GDM1 (cell line): ENCODE measurements at places on chromosomes 5 and 9.

DNA sequence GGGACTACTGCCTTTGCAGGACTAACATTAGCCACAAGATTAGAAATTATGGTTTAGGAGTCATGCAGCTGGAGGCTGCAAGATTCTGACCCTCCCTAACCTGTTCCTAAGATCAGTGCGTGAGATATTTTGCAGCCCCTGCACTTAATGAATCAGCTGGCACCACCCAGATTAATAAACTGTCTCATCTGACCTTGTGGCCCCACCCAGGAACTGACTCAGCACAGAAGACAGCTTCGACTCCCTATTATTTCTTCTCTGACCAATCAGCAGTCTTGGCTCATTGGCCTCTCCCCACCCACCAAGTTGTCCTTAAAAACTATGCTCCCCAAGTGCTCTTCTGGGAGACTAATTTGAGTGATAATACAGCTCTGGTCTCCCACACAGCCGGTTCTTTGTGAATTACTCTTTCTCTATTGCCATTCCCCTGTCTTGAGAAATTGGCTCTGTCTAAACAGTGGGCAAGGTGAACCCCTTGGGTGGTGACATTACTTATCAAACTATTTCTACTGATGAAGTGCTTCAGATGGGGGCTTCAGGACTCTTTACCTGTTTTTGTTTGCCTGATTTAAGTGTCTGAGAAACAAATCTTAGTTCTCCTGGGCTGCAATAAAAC is 17.0 kb downstream of the CTSL start:
- no peak for DNase-seq

DNA sequence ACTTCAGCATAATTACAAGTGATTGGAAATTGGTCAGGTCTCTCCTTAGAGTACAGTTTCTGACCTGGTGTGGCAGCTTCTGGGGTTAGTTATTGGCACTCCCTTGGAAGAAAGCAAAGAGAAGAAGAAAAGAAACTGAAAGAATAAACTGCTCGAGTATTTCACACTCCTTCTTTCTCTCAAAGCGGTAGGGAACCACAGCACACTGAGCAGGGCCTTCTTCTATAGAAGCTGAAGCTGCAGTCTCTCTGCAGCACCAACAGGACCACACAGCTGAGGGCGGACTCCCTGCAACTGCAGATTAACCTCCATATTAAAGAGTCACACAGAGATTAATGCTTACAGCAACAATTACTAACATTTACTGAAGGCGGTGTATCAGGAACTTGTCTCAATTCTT is 152.0 kb downstream of the TRPM6 start:
- DNase-seq: no peak

DNA sequence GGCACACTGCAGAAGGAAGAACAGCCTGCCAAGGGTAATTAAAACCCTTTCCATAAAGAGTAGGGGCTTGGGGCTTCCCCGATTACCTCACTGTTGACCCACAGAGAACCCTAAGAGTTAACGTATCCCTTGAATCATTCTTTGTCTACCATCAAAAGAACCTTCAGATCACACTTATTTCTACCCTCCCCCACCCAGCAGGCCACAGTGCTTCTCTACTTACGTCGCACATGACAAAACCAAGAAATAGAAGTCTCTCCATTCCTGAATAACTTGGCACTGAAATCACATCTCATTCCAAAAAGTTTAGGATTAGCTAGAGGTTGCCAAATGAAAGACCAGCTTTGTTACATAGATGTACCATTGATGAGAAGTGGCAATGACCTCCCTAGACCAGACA is 268.7 kb upstream of the GAS1 start:
- no peak for DNase-seq

- no peak for DNase-seq
Observed at GRCh38 chr9:106936680-106937079, 73.7 kb downstream of the ZNF462 start.

GRCh38 chr9:130957451-130958203 is 18.6 kb upstream of the FIBCD1 start:
- DNase-seq: no peak

DNA sequence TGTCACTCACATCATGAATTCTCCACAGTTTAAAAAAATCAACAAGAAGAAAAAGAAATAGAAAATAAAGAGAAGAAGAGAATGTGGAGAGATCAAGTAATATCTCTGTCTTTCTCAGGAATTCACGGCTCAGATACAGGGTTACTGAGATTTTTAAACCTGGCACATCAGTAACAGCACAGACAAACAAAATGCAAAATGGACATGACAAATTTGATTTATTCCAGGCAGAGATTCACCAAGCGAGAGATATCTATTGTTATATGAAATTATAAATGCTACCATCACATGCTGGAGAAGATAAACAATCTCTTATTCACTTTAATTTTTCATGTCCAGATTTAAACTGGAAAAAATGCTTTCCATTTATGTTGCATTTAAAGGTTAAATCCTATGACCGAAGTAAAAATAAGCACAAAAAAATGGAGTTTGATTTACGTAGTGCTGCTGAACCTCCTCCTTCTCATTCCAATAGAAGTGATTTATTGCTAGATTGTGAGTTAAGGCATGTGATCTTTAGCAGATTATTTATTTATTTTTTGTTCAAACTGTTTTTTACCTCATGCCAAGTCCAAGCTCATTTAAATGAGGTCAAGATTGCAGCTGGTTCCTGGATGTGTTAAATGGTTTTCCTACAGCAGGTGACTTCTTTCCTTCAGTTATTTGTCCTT is 926.4 kb downstream of the MAT2B start:
- no peak for DNase-seq

GRCh38 chr5:108786806-108787483 is 39.2 kb downstream of the FER start:
- no peak for DNase-seq

- no peak for DNase-seq
Observed at GRCh38 chr9:112361601-112362000, 18.3 kb upstream of the HSDL2 start.
